ENCODE measurements at places on chromosomes 12 and 14.

- DNase-seq = no peak
These were observed 117.5 kb downstream of the UNC79 start for GRCh38 chr14:93548102-93548843.

DNA sequence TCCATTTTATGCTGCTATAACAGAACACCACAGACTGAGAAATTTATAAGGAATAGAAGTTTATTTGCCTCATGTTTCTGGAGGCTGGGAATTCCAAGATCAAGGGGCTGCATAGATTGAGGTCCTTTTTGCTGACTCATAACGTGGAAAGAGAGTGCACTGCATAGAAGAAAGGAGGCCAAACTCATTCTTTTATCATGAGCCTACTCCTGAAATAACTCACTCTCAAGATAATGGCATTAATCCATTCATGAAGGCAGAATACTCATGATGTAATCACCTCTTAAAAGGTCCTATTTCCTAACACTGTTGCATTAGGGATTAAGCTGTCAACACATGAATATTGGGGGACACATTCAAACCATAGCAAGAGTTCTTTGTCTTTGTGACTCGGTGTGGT is 60.0 kb upstream of the FBXO33 start:
- no peak for DNase-seq

- no peak for DNase-seq
These were observed 20.5 kb upstream of the SLC5A8 start for GRCh38 chr12:101230547-101230946.

GRCh38 chr12:3605692-3606091 is 114.7 kb downstream of the PRMT8 start:
- DNase-seq = no peak

- no peak for DNase-seq
These were observed 50.5 kb downstream of the R3HDM2 start for GRCh38 chr12:57380300-57380699.

DNA sequence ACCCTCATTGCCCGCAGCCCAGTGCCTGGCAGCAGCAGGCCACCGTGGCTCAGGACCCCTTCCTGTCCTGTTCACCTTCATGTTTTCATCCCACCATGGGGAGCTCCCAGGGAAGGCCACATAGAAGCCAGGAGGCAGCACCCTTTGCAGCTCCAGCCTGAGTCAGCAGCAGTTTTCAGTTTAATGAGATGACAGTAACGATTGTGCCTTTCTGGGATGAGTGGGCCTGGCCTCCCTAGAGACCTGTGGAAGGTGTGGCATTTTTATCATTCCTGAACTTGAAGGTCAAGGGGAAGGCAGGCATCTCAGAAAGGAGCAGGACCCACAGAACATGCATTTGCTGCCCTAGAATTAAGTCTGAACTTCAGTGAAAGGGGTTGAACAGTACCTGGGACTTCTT is 532.8 kb downstream of the FUT8 start:
- DNase-seq = no peak

DNA sequence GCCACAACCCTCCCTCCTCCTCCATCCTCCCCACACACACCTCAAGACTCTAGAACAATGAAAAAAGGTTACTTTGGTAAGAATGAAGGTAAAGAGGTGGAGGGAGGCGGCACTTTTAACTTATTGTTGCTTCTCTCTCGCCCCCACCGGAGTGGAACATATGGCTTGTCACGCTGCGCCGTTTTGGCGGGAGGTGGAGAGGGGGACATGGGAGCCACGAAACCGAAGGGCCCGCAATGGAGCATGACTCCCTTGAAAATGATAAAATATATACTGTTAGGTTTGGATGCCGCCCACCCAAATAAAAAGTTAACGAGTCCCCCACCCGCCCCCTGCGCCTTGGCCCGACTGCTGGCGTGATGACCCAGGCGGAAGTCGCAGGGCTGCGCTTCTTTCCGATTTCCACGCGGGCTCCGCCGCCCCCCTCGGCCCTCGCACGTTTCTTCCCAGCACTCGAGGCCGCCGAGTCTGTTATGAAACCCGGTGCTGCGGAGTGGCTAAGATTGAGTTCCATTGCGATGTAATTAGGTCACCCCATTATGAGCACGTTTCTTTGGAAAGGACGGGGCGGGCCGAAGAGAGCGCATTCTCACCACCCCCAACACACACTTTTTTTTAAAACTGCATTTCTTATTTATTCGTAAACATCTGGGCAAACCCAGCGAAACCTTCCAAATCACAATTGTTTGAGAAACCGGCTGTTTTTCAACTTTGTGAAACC is 1.4 kb upstream of the ZFP36L1 start:
- peak; percentile 86 for DNase-seq

GRCh38 chr14:72590577-72590976 is 303.3 kb downstream of the DPF3 start:
- no peak for DNase-seq

DNA sequence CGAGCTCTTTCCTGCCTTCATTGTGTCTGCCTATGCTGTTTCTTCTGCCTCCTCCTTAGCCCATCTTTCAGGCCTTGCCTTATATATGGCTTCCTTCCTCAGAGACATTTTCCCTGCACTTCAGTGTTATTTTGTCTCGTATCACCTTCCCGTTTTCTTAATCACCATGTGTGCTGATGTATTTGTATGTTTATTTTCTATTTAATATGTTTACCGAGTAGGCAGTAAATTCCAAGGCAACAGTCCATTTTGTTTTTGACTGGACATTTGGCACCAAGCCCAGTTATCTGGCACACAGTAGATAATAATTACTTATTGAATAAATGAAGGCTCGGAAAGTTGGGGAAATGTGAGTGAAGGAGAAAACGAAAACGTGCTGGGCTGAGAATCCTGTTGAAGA is 4.6 kb upstream of the POU6F1 start:
- no peak for DNase-seq

Measured in stimulated activated CD4-positive, alpha-beta T cell treated with anti-CD3 and anti-CD28 coated beads, TNF-alpha, amount 100 ng/mL, for 24 hours (primary cell).